ENCODE measurements at places on chromosomes 12 and 14.
A peak's percentile ranks its signal among the peaks of the same experiment; 100 is the strongest.

GRCh38 chr14:90387206-90387760 lies 9.5 kb upstream of the CALM1 start:
- no peak for DNase-seq

GRCh38 chr12:95319694-95320331 lies 102.2 kb downstream of the VEZT start:
- DNase-seq, result no peak

GRCh38 chr12:121797937-121798786 lies 4.7 kb upstream of the RHOF start:
- no peak for DNase-seq

DNA sequence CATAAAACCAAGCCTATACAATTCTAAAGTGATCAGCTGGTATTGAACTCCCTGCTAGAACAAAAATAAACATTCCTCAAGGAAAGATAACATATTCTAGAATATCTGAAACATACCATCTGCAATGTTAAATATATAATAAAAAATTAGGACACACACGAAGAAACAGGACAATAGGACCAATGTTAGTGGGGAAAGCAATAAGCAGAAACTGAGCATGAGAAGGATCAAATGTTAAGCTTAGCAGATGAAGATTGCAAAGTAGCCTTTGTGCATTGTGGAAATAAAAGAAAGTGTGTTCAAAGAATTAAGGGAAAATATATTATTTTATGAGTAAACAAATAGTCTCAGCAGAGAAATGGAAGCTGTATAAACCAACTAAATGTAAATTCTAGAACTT lies 180.8 kb downstream of the EPS8 start:
- DNase-seq, result no peak

DNA sequence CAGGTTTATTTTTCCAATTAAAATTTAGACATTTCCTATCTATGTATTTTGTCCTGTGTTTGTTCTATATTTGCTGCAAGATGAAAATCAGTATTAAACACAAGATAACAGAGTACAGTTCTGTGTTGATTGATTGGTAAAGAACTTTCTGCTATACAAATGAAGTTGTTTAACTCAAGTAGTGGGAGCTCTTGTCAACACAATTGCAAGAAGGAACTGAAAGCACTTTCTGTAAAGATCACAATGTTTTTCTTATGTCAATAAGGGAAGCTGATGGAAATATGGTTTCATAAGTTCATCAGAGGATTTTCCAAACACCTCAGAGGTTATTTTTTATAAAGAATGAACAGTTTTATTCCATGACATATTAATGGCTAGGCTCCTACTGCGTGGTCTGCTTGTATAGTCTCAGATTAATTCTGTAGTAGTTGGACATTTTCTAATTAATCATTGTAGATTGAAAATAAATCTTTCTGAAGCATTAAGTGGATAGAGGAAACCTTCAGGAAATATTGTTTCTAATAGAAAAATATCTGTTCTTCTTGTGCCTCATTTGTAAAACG lies 379.5 kb downstream of the LRFN5 start:
- no peak for DNase-seq

DNA sequence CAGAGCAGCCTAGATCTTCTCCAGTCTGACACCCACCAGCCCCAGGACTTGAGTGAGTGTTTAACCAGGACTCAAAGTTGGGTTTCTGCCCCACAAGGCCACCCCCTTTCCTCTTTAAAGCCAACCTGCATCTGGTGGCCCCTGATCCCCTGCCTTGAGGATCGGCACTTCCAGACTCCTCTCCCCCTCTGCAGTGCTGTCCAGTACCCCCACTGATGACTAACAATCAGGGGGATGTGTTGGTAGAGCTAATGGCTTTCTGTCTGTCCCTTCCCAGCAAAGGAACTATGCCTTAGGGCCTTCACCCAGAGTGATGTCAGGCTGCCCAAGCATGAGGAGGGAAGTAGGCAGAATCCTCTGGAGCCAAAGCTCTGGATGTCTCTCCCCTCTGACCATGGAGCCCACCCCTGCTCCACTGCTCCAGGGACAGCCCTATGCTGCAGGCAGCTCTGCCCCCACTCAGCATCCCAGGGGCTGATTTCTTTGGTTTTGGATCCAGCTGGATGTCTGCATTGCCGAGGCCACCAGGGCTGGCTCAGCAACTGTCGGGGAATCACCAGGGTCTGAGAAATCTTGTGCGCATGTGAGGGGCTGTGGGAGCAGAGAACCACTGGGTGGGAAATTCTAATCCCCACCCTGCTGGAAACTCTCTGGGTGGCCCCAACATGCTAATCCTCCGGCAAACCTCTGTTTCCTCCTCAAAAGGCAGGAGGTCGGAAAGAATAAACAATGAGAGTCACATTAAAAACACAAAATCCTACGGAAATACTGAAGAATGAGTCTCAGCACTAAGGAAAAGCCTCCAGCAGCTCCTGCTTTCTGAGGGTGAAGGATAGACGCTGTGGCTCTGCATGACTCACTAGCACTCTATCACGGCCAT lies 42.9 kb downstream of the DAD1 start:
- DNase-seq, result peak; percentile 78

- DNase-seq, result no peak
These were observed 116.2 kb upstream of the FRMD6 start for GRCh38 chr14:51535443-51536044.

- peak; percentile 75 for DNase-seq
These were observed 64.2 kb downstream of the DNAI7 start for GRCh38 chr12:25130741-25131188.

GRCh38 chr14:34106310-34106709 lies 155.4 kb upstream of the EGLN3 start:
- DNase-seq, result no peak

GRCh38 chr14:89160437-89160836 lies 256.6 kb downstream of the FOXN3 start:
- no peak for DNase-seq

DNA sequence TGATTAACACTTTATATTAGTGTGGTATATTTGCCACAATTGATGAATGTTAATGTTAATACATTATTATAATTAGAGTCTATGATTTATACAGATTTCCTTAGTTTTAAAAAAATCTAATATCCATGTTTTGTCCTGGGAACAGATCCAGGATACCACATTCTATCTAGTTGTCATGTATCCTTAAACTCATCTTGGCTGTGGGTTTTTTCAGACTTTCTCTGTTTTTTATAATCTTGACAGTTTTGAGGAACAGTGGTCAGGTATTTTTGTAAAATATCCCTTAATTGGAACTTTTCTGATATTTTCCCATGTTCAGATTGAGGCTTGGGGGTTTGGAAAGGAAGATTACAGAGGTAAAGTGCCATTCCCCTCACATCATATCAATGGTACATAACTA lies 104.1 kb downstream of the LMNTD1 start:
- no peak for DNase-seq

DNA sequence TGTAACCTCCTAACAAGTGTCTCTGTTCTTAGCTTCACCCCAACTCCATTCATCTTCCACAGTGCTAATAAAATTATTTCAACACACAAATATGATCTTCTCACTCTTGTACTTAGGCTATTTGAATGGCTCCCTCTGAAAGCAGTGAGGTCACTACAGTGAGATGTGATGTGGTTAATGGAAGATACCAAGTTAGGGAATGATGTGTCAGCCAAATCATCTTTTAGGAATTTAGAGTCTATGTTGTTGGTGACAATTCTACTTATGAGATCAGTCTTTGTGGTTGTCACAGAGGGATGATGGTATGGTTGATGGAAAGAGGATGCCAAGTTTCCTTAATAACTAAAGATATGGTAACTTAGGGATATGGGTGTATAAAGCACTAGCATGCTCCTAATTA lies 57.6 kb downstream of the POLR3B start:
- no peak for DNase-seq

- DNase-seq, result no peak
These were observed 119.1 kb downstream of the DENND5B start for GRCh38 chr12:31471823-31472222.

GRCh38 chr12:110754101-110754793 lies 11.6 kb upstream of the PPP1CC start:
- DNase-seq, result no peak

DNA sequence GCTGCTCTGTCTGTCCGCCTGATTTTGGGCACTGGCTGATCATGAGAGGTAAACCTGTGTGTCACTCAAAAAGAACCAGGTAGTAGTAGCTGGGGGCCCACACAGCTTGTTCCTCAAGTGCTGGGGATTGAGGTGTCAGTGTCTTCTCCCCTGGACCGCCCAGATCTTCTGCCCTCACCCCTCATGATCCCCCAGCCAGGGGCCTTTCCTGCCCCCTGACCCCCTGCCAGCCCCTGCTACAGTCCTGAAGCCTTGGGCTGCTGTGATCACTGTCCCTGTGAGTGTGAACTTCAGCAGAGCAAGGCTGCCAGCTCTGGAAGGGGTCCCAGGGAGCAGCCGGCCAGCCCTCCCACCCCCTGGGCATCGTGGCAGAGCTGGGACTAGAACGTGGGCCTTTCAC lies 11.4 kb downstream of the WSCD2 start:
- no peak for DNase-seq

- no peak for DNase-seq
These were observed 40.0 kb upstream of the DDX11 start for GRCh38 chr12:31033681-31034080.

DNA sequence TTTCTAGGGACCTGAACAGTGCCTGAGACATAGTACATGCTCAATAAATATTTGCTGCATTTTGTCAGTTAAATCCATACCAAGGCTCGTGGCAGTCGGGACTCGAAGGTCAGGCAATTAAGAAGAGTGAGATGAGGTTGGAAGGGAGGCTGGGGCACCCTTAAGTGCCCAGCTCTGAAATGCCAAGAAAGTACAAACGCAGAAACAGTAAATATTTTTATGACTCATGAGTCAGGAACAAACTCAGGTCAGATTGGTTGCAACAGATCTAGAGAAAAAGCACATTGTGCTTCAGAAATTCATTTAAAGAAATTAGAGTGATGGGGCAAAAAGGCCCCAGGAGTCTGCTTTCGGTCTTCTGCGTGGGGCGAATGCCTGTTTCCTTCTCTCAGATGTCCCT lies 83.0 kb upstream of the FZD10 start:
- DNase-seq, result no peak

GRCh38 chr12:80712866-80713265 lies 3.8 kb upstream of the MYF5 start:
- DNase-seq, result no peak

DNA sequence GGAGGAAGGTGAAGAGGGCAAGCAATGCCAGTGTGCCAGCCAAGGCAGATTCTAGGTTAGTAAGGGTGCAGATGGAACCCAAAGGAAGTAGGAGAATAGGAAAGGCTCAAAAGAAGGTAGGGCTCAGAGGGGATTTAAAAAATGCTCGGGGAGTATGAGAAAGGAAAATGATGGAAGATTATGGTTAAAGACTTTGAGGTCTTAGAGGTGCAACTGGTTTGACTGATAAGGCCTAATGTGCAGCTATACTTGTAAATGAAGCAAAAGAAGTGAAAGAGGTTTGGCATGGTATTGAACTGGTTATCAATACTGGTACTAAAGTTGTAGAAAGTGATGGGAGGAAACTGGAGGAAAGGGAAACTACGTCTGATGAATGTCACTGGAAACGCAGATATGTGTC lies 94.7 kb downstream of the RPS6KA5 start:
- DNase-seq, result no peak

DNA sequence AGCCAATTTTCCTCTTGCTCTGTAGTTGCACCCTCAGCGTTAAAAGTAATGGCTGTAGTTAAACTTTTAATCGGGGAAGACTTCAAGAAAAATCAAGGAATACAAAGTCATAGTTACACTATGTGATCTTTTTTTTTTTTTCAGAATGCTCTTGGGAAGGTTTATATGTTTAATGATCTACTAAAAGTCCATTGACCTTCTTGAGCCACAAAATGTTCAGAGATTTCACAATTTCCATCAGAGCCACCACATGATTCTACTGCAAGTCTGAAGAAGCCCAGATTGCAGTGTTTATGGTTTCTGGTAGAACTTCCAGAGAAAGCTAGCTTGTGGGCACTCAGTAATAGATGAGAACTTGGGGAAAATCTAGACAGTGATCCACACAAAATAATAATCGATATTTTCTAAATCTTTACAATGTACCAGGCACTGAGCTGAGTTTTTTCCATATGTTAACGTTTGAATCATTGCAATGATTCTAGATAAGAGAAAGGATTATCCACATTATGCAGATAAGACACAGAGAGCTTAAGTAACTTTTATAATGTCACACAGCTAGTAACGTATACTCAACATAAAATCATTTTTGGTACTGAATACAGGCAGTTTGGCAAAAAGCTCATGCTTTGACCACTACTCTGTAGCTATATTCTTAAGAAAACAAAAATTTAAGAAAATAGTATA lies 38.3 kb downstream of the GYS2 start:
- no peak for DNase-seq

DNA sequence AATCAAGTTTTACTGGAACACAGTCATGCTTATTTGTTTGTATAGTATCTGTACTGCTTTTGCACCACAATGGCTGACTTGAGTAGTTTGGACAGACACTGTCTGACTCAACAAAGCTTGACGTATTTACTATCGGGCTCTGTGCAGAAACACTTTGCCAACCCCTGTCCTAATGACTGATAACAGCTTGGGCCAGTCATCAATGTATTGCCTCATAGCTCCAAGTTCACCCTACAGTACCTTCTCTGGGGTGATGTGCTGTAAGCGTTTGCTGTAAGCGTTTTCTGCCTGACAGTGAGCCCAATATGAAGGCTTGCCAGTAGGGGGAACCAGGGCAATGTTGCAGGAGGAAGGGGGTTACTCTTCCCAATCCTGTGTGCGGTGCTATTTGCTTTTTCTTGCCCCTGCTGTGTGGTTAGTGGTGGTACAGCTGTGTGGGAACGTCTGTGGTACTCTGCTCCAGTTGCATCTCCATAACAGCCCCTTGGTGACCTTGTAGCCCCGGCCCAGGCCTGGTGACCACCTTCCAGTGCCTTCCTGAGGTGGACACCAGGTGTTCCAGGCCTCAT lies 5.4 kb upstream of the CCDC177 start:
- no peak for DNase-seq

GRCh38 chr12:1791104-1791841 lies 29.1 kb upstream of the LRTM2 start:
- no peak for DNase-seq

GRCh38 chr14:77638771-77639171 lies 22.3 kb upstream of the SPTLC2 start:
- peak; percentile 88 for DNase-seq

GRCh38 chr12:79083181-79083580 lies 218.6 kb downstream of the SYT1 start:
- no peak for DNase-seq
